ENCODE measurements at places on chromosomes 3 and 15. TPM values are rescaled to one million over a fixed set of nuclear protein-coding genes. Genes with fewer than 3 reads are reported as not detected.

GRCh38 chr3:74862476-74862875 is 248.0 kb upstream of the CNTN3 start:
- no peaks in the 10 kb centered on the region for H3K36me3 ChIP-seq
- DNase-seq, result no peak
- no peak overlapping the region for H3K4me3 ChIP-seq
- no peak overlapping the region for H3K27ac ChIP-seq
- H3K27me3 ChIP-seq, result no peaks in the 10 kb centered on the region

GRCh38 chr3:159174715-159175692 is 373.1 kb downstream of the MFSD1 start:
- H3K4me1 ChIP-seq, result no peaks in the 10 kb centered on the region
- DNase-seq, result no peak

The CACNA2D3 gene
- total RNA-seq, result 4.0 TPM

The MLH1 gene
- 46.4 TPM for total RNA-seq
